ENCODE measurements at places on chromosomes 1 and 21.

DNA sequence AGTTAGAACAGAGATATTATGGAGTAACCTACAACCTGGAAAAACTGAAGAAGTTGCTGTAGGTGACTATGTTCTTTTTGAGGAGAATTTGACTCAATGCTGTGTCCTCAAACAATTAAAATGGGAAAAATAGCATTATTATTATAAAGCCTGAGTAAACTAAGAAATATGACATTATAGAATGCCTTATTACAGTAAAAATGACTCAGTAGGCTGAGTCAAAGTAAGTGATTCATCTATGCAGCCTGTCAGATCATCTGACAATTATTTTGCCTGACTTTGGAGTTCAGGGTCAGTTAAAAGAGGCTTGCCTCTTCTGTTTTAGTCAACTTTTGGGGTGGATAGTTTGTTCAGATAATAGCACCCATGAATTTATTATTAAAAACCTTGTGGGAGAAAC, 150.8 kb upstream of the PTGFR start:
- peak; percentile 51 for DNase-seq

GRCh38 chr1:165395478-165395877, 39.0 kb upstream of the LMX1A start:
- DNase-seq: no peak

- no peak for DNase-seq
These were observed 6.2 kb downstream of the DNMT3L start for GRCh38 chr21:44255511-44255981.

DNA sequence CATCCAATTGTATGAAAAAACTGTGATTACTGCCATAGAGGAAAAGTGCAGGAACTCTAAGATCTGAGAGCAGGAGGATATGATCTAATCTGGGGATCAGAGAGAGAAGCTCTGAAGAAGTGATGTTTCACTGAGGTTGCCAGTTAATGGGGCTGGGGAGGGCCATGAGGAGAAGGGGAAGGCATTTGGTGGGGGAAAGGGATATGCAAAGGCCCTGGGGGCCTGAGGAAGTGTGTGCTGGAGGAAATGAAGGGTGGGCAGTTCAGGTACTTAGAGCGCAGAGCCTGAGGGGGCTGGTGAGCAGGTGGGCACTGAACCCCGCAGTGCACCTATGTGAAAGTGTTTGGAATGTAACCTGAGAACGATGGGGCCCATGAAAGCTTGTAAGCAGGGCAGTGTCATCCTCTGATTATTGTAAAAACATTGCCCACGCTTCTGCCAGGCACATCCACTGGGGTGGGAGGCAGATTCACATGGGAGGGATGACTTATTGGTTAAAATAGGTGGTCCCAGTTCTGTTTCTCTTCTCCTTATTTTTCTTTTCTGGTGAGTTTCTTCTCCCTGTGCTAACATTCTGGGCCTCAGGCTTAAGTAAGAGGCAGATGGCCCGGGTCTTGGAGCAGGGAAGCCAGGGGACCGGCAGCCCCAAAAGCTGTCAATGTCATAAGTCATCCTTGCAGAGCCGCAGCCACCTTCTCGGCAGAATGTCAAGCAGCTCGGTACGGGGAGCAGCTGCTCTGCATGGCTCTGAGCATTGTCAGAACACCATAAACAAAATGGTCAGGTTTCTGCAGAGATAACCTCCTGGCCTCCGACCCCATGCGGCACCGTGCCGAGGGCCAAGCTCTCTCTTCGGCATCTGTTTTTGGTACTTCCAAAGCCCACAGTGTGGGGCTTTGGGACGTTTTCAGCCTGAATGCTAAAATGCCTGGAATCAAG, 492.0 kb upstream of the VAMP3 start:
- DNase-seq: no peak

Data from ACHN (cell line).